ENCODE measurements at places on chromosomes 7 and 10. TPM values are rescaled to one million over a fixed set of nuclear protein-coding genes. Genes with fewer than 3 reads are reported as not detected.

DLX6 gene
- not detected for total RNA-seq

PNLIPRP1 gene
- total RNA-seq, result 0.50 TPM

ZNF853 gene
- total RNA-seq, result 2.9 TPM

ABCA13 gene
- total RNA-seq, result 0.11 TPM

- DNase-seq, result no peak
Observed at GRCh38 chr7:155119801-155120382, 49.8 kb downstream of the HTR5A start.

DNA sequence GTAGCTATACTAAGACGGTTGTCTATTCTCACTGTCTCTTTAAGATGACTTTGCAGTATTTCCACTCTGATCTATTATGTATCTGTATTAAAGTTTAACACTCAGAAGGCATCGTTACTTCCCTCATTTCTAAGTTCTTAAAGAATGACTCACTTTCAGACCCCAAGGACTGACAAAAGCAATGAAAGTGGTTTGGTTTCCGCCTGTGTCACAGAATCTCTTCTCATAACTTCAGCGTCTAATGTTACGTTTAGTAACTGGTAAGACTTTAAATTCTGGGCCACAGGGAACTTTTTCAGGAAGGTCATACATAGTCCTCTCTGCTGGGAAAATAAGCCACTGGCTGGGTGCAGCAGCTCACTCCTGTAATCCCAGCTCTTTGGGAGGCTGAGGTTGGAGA is 892.0 kb upstream of the AUTS2 start:
- no peak for DNase-seq
